Kidney epithelial cell (primary cell): ENCODE measurements at places on chromosomes 3 and 15.

DNA sequence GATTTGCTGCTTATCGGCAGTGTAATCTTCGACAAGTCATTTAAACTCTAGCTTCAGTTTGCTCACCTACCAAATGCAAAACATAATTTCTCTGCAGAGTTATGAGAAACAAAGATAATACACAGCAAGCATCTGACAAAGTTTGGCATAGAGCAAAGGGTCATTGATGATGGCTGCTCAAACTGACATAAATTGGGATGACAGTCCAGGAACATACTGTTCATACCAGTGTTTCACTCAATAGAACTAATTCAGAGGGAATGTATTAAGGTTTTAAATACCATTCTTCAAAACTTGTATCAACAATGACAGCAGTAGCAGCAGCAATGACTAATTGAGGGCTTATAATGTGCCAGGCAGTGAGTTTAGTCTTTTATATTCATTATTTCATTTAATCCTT is 137.6 kb downstream of the SPATA16 start:
- DNase-seq = no peak

DNA sequence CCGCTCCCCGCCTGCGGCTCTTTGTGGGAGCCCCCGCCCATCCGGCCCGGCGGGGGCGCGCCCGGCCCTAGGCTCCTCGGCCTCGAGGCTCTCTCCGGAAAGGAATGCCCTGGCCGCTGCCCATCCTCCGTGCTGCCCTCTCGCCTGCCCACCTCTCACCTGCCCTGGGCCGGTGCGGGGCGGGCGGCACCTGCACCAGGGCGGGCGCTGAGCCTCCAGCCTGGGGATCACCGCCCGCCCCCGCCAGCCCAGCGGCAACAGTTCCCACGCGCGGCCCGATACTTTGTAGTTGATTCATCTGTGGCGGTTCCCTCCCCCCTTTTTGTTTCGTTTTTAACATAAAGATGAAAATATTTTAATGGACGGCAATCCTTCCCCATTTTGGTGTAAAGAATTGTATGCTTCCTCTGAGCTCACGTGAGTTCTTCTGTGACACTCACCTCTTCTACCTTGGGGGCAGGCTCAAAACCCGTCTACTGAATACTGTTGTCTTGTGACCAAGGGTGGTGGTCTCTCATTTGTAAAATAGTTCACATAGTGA is 1.9 kb downstream of the KLF13 start:
- no peak for DNase-seq

GRCh38 chr3:126199256-126199655 is 18.9 kb upstream of the ALDH1L1 start:
- DNase-seq = no peak

DNA sequence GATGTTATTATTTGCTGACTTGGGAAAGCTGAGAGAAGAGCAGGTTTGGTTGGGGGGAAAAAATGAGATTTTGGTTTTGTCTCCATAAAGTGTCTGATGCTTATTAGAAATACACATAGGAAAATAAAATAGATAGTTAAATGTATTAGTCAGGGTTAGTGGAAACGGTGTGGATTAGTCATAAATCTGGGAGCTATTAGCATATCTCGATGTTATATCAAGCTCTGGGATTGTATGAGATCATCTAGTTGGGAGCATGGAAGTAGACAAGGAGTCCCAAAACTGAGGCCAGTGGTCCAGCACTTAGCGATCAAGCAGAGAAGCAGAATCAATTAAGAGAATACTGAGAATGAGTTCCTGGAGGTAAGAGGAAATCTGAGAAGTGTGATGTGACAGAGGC is 845.5 kb downstream of the ROBO2 start:
- no peak for DNase-seq

DNA sequence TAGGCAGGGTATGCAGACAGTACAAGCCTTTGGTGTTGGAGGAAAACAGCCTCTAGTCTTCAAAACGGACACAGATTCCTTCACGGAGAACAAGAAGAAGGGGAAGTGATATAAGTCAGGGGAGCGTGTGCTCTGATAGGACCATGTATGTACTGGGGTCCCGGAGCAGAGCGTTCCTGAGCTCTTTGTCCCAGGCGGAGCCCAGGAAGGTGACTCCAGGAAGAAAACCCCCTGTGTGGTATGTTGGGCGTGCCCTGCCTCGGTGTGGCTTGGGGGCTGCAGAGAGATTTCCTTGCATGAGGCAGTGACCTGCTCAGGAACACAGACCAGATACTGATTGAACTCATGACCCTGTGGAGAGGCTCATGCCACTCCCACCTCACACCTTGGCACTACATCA is 21.7 kb downstream of the MELTF start:
- DNase-seq = no peak

DNA sequence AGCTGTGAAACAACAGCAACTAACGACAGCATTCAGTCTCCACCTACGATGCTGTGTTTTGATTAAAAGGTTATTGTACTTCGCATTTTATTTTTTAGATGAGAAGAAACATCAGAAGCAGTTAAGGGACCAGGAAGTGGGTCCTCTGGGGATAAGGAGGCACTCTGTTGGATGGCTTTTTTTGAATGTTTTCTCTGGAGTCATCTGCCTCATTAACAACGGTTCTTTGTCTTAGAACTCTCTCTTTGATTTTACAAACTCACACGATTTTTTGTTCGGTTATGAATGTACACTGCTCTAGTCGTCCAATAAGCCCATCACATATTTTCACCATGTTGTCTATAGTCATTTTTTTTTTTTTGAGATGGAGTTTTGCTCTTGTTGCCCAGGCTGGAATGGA is 36.0 kb upstream of the ARPIN start:
- DNase-seq = no peak

DNA sequence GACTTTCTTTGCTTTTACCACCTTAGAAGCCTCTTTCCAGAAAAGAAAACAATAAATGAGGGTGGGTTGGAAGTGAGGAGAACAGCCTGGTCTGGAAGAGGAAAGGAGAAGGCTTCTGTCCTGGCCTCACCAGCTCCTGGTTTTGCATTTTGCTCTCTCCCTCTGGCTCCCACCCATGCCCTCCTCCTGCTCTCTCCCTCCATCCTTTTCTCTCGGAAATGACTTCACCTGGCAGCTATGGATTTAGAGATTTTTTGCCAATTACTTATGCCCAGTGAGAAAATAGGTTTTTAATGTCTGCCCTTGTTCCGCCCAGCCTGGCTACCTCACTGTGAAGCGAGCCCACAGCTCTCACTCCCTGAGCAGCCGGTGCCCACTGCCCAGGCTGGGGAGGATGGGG is 77.9 kb upstream of the NTRK3 start:
- DNase-seq = no peak

GRCh38 chr3:39260318-39260717 is 19.5 kb downstream of the CX3CR1 start:
- no peak for DNase-seq

DNA sequence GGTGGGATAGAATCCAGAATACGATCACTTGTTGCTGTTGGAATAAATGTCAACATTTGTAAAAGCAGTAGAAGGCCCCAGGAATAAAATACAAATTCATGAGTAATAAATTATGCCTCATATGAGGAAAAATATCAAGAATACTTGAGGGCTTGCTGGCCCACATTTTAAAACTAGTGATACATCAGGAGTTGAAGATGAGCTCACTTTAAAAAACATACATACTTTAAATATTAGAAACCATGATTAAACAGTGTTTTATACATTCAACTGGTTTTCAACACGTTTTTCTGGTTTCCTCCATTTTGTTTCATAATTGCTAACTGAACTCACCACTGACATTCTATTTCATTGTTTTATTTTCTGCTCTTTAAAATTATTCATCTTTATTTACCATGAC is 141.4 kb downstream of the TFG start:
- DNase-seq = no peak

- no peak for DNase-seq
Measured at GRCh38 chr15:52923626-52924025, 133.5 kb upstream of the ONECUT1 start.

GRCh38 chr15:32935139-32935538 is 217.3 kb downstream of the GREM1 start:
- no peak for DNase-seq

DNA sequence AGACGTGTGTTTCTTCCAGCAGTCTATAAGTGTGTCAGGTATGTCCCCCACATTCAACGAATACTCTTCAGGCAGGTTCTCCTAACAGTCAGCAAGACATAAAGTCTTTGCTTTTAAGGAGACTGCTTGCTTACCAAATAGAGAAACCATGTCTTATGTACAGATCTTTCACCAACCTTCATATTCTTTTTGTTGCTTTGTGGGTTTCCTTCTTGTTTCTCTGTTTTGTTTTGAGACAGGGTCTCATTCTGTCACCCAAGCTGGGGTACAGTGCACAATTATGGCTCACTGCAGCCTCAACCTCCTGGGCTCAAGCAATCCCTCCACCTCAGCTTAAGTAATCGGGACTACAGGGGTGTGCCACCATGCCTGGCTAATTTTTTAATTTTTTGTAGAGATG is 14.3 kb downstream of the DYNC1LI1 start:
- no peak for DNase-seq

- no peak for DNase-seq
Measured at GRCh38 chr15:98689431-98689861, 41.1 kb downstream of the IGF1R start.

GRCh38 chr15:78455749-78456148 is 17.7 kb downstream of the IREB2 start:
- no peak for DNase-seq

- peak; percentile 37 for DNase-seq
Measured at GRCh38 chr3:78633626-78634025, 1134.2 kb downstream of the ROBO1 start.

DNA sequence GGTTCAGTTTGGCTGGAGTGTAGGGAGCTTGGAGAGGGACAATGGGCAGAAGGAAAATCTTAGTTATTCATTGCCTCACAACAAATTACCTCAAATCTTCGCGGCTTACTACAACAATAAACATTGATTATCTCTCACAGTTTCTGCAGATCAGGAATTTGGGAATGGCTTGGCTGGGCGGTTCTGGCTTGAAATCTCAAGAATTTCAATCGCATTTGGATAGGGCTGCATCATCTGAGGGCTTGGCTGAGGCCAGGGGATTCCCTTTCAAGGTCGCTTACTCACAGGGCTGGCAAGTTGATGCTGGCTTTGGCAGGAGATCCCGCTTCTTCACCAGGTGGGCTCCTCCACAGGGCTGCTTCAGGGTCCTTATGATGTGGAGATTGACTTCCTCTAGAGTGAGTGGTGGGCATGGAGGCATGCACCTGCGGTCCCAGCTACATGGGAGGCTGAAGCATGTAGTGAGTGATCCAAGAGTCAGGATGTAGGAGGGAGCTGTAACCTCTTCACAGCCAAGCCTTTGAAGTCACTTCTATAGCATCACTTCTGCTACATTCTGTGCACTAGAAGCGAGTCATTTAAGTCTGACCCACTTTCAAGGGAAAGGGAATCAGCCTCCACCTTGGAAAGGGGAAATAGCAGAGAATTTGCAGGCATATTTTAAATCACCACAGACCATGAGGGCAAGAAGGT is 63.1 kb downstream of the CDC25A start:
- no peak for DNase-seq

- DNase-seq = no peak
Measured at GRCh38 chr3:40104441-40104840, 205.1 kb upstream of the EIF1B start.

DNA sequence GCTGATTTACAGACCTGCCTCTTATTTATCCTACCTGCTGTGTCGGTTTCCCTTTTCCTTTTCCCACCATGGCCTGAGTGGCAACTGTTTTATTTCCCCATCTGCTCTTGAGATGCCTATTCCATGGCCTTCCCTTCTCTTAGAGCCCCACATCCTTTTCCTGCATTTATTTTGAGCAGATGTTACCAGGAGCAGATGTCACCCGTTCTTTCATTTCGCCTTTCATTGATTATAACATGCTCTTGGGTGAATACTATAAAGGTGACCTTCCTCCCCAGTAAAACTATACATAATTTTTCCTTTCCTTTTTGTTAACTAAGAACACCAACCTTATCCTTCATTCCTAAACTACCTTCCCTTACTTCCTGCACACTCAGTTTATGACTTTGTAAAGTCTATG is 8.5 kb upstream of the P2RY1 start:
- DNase-seq = no peak

- DNase-seq = no peak
Measured at GRCh38 chr3:27581852-27582251, 97.7 kb upstream of the SLC4A7 start.

- DNase-seq = peak; percentile 21
Measured at GRCh38 chr3:88003115-88003755, 55.6 kb downstream of the CGGBP1 start.

DNA sequence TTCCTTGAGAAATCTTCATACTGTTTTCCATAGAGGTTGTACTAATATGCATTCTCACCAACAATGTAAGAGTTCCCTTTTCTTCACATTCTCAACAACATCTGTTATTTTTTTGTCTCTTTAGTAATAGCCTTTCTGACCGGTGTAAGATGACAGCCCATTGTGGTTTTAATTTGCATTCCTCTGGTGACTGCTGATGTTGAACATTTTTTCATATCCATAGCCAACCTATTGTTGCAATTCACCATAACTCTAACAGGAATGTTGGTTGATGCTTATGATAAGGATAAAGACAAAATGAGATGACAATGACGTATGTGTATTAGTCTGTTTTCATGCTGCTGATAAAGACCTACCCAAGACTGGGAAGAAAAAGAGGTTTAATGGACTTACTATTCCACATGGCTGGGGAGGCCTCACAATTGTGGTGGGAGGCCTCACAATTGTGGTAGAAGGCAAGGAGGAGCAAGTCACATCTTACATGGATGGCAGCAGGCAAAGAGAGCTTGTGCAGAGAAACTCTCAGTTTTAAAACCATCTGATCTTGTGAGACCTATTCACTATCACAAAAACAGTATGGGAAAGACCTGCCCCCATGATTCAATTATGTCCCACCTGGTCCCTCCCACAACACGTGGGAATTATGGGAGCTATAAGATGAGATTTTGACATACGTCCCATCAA is 37.6 kb upstream of the RHCG start:
- no peak for DNase-seq

GRCh38 chr15:64720188-64720587 is 55.2 kb downstream of the RBPMS2 start:
- no peak for DNase-seq

GRCh38 chr3:149879872-149880271 is 66.9 kb downstream of the RNF13 start:
- peak; percentile 28 for DNase-seq
